ENCODE measurements at places on chromosomes 6 and 20.

- DNase-seq = peak; percentile 77
Observed at GRCh38 chr6:32972353-32973143, 4.2 kb downstream of the BRD2 start.

GRCh38 chr6:53937461-53937860, 142.7 kb downstream of the LRRC1 start:
- no peak for DNase-seq

DNA sequence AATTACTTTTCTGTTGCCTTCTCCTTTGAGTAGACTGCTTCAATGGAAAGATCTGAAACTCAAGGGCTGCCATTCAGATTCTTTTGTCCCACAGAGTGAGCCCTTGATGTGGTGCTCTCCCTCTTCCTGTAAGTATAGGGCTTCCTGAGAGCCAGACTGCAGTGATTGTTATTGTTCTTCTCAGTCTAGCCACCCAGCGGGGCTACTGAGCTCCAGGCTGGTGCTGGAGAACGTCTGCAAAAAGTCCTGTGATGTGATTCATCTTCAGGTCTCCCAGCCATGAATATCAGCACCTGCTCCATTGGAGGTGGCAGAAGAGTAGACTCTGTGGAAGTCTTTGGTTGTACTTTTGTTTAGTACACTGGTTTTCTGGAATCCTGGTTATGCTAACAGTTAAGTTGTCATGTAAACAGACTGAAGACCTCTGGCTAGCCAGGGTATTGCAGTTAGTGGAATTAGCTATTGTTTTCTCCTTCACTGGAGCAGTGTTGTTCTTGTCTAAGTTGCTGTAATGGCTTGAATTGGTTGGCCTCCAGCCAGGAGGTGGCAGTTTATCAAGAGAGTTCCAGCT, 240.9 kb downstream of the COL12A1 start:
- no peak for DNase-seq

DNA sequence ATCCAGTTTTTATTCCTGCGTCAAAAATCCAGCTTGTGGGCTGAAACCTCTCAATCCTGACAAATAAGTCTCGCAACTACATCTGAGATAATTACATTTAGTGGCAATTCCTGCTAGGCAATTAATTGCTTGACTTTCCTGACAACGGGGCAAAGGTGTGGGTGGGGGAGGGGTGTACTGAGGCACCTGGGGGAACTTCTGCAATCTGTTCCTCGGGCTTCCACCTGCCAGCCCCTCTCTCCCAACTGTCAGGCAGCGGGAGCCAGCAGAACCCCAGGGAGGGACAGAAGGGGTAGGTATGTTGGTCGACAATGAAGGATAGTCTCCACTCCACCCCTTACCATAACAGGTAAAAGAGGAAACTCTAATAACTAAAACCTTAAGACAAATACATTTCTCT, 6.8 kb downstream of the C6orf52 start:
- DNase-seq = no peak

DNA sequence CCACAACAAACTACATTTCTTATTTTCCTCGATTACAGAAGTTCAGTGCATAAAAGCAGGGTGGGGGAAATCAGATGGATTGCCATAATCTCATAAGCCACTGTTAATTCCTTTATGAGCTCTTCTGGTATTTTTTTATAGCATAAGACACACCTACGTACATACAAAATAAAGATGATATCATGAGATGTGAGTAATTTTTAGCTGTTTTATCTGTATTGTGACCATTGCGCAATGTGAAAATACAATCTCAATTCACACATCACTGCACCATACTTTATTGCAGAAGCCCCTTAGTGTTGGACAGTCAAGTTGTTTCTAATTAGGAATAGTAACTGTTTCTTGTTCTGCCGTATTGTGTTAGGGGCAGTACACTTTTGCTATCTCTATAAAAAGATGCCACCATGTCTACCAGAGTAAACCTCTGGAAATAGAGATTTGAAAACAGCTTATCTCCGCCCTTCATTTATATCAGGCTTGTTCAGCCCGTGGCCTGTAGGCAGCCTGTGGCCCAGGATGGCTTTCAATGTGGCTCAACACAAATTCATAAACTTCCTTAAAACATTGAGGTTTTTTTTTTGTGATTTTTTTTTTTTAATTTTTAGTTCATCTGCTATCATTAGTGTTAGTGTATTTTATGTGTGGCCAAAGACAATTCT, 90.4 kb downstream of the FARS2 start:
- DNase-seq = no peak

Measured in sciatic nerve (tissue), 2 donors.